Cardiac muscle cell (in vitro differentiated cells and primary cell): ENCODE measurements at places on chromosomes 5 and 9. TPM values are rescaled to one million over a fixed set of nuclear protein-coding genes. Genes with fewer than 3 reads are reported as not detected.
A peak's percentile ranks its signal among the peaks of the same experiment; 100 is the strongest.

The CATSPER3 gene
- 0.07 TPM in 1 of 2 replicates, not detected in the other for total RNA-seq

The MYOZ3 gene
- total RNA-seq = 2.1 and 6.8 TPM in 2 replicates

The DAPK1 gene
- total RNA-seq = 24.6 and 39.6 TPM in 2 replicates

The TTC39B gene
- 1.3 and 4.1 TPM in 2 replicates for total RNA-seq

The TGFBI gene
- total RNA-seq = 2.9 and 9.0 TPM in 2 replicates

The SLC36A1 gene
- total RNA-seq = 6.1 and 8.8 TPM in 2 replicates

The GPR151 gene
- not detected in 2 replicates for total RNA-seq

The SETD9 gene
- 4.4 and 7.9 TPM in 2 replicates for total RNA-seq

The DDX4 gene
- total RNA-seq = not detected in 2 replicates

The CDH9 gene
- total RNA-seq = not detected in 2 replicates

The THBS4 gene
- total RNA-seq = 25.6 and 27.2 TPM in 2 replicates

The CTNNA1 gene
- total RNA-seq = 260 and 304 TPM in 2 replicates

The GARIN3 gene
- not detected in 2 replicates for total RNA-seq

The TMEM252 gene
- total RNA-seq = not detected in 2 replicates

The SLCO6A1 gene
- not detected in 2 replicates for total RNA-seq

The IL13 gene
- total RNA-seq = not detected in 2 replicates

The DAB2 gene
- total RNA-seq = 7.5 and 11.4 TPM in 2 replicates

- no peak for DNase-seq
Measured at GRCh38 chr5:86971034-86971571, 296.6 kb upstream of the RASA1 start.

DNA sequence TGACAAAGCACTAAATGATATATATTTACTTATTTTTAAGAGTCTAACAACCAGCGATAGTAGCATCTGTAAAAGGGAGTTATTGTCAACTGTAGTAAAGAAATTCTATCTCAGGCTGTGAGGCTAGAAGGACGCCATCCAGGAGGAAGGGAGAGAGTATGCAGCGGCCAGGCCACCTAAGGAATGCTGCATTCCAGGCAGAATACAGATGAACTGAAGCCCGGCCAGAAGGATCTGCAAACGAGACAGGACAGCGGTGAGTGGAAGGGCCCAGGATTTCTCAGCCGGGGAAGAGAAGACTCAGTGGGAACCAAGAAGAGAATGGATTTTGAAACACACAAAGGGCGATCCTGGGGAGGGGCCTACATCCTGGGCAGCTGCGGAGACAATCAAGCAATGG lies 7.4 kb downstream of the RETREG1 start:
- DNase-seq = no peak

- no peak for DNase-seq
Measured at GRCh38 chr5:100827481-100827889, 75.6 kb downstream of the ST8SIA4 start.

DNA sequence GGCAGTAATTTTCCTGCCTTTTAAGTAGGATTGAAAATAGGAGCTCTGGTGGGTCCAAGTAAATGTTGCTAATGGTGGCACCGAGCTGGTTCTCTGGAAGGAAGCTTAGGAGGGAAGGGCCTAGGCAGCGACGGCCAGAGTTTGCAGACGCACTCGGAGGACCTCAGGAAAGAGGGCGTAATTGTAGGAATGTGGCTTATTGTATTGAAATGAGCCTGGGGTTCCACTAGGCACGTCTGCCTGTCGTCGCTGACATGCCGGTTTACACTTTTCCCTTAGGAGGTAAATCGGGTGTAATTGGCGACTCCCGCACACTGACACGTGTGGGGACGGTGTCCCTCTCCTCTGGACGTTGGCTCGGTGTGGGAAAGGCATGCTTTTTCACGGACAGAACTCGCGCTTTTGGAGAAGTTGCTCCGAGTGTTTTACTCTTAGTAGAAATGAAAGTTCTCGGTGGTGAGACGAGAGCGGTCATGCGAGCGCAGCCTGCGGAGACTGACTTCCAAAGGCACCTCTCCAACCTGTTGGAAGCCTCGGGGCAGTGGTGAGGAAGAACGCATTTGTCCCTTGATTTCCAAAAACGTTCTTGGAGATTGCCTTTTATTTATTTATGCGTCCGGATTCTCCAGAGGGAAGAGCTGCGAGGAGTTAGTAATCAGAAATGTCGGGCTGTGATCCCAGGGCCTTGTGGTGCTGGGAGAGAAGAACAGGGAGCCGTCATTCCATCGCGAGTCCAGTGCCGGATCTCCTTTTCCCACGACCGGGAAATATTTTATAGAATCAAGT lies 1.3 kb downstream of the NR4A3 start:
- DNase-seq = no peak

DNA sequence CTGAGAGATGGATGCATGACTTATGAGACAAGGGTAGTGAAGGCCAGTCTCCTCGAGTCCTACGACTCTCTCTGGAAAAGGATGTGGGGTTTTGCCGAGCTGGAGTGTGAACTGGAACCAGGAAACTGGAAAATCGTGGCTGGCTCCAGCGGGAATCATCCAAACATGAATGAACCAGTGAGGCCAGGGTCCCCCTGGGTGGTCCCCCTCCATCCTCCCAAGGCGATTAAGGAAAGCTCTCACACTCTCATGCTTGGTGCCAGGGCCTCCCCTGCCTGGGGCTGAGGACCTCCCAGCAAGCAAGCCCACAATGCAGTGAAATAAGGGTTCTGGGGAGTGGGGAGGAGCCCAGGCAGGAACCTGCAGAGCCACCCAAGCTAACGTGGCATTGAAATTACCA lies 9.6 kb upstream of the AMBP start:
- no peak for DNase-seq

- DNase-seq = no peak
Measured at GRCh38 chr5:87877495-87877894, 391.1 kb downstream of the TMEM161B start.

GRCh38 chr5:125375143-125375542 lies 628.7 kb upstream of the ZNF608 start:
- DNase-seq = no peak

GRCh38 chr9:69243116-69243515 lies 69.0 kb downstream of the TJP2 start:
- DNase-seq = no peak

GRCh38 chr9:87714819-87715218 lies 11.1 kb upstream of the CTSL start:
- DNase-seq = no peak

DNA sequence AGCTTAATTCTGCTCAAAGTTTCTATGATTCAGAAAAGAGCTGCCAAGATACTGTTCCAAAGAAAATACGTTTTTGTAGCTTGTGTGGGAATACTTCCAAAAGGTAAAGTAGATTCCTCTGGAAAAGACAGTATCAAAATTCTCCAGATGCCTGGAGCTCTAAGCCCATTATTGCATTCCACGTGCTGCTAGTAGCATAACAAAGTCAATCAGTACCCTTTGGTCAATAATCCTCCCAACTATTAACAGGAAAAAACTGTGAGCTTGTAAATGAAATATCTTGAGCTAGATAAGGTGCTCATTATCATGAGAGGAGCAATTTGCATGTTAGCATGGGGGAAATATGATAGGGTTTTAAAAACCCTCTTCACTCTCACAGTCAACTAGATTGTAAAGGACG lies 229.5 kb upstream of the TYRP1 start:
- DNase-seq = no peak

DNA sequence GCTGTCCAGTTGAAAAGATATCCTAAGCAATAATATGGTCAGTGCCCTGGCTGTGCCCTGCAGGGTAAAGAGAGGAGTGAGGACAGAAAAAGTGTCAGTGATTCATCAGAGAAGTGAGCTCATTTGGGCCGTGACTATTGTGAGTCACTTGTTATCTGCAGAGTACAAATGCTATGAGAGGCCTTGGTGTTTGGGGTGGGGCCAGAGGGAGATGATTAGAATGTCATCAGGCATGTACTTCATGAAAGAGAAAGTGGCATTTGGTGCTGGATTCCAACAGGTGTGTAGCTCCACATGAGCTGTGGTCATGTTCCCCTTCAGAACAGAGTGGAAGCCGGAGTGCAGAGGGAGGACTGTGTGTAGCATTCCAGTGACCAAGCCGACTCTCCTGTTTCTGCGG lies 174.1 kb downstream of the KDM4C start:
- DNase-seq = peak; percentile 16

GRCh38 chr5:127723571-127723970 lies 20.4 kb downstream of the CCDC192 start:
- no peak for DNase-seq

DNA sequence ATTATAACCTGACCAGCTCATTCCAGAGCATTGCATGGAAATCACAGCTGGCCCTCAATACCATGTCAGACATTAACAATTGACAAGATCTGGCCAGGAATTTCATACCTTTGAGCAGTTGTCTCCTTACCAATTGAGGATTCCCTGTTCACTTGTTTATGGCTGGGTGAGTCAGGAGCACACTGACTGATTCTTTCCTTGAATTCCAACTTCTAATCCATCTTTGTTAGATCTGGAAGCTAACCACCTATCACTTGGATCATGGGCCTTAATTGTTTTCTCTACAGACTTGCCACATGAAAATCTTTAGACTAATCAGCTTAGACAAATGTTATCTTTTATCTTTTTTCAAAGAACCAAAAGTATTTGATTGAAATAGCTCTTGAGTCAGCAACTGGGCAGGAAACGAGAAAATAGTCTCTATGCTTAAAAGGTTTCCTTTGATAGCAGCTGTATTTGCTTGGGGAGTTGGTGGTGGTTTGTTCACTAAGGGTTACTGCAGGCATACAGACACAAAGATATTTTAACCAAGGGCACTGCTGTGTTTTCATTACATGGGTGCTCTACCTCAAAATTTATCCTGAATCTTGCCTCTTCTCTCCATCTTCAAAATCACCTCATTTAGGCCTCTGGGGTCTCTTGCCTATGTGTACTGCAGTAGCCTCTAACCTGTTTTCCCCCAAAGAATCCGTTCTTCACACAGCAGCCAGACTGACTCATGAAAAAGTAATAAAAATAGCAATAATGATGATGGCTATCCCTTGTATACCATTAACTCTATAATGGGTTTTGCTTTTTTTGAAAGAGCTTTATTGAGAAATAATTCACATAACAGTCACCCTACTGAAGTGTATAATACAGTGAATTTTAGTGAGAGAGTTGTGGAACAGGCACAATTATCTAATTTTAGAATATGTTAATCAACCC lies 197.0 kb upstream of the NMUR2 start:
- no peak for DNase-seq

DNA sequence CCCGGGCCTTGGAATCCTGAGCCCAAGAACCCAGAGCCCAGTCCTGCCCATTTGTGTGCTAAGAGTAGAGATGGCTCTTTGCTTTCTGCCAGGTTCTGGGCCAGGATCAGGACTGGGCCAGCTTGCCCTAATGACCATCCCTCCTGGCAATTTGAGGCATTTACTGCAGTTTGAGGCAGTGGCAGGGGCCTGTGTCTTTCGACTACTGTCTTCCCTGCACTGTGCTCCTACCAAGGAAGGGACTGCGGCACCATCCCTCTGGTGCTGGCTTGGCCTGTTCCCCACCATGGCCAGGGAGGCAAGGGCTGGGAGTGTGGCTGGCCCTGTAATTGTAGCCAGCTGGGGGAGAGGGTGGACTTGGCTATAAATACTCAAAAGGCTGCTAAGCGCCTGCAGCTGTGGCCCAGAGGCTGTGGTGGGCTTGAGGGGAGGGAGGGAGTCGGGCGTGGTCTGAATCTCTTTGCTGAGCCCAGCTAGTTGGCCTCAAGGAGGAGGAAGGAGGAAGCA lies 4.6 kb downstream of the ENHO start:
- no peak for DNase-seq

DNA sequence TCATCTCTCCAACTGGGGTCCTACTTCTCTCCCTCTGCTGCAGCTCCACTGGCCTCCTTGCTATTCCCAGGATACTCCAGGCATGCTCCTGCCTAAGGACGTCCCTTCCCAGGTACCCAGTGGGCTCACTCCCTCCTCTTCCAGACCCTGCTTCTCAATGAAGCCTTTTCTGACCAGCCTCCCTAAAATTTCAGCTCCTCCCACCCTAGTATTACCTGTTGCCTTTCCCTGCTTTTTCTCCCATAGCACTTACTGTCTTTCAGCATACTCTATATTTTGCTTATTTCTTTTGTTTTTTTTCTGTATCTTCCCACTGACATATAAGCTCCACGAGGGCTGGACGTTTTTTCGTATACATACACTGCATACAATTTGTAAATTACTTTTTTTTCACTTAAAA lies 26.1 kb upstream of the FSTL4 start:
- no peak for DNase-seq

DNA sequence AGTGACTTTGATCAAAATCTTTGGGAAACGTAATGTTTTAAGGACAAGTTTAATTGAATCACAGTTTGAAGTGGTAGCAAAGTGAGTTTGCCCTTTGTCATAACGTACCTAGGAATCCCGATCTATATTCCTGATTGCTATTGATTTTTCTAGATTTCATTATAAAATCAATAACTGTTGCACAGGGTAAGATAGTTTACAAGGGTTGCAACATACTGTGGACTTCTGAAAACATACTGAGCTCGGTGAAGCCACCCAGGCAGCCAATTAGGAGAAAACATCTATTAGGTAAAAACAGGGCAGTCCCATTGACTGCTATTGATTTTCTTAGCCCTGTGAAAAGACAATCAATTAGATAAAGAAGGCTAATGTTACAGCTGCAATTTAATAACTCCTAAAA lies 659.9 kb downstream of the ISL1 start:
- DNase-seq = no peak

GRCh38 chr9:79988126-79988525 lies 416.4 kb downstream of the TLE4 start:
- no peak for DNase-seq
